Stimulated activated CD4-positive, alpha-beta T cell treated with anti-CD3 and anti-CD28 coated beads, TNF-alpha, amount 100 ng/mL, for 4 hours (primary cell): ENCODE measurements at places on chromosomes 1 and 21.

GRCh38 chr1:87950369-87950768 lies 621.7 kb downstream of the LMO4 start:
- DNase-seq = no peak

DNA sequence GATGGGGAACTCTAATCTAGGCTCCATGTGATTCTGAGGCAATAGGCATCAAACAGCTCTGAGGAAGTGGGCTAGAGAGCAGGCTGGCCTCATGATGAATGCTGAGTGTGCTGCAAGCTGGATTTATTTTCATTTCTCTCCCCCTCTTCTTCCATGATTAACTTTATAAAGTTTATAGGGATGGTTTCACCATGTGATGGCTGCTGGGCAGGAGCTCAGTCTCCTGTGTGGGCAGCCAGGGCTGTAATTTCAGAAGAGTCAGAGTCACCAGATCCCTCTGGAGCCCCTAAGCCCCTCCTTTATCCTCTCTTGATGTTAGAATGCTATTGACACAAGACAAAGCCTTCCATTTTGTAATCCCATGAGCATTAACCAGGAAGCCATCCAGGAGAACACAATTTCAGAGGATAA lies 143.6 kb downstream of the CNIH3 start:
- no peak for DNase-seq

DNA sequence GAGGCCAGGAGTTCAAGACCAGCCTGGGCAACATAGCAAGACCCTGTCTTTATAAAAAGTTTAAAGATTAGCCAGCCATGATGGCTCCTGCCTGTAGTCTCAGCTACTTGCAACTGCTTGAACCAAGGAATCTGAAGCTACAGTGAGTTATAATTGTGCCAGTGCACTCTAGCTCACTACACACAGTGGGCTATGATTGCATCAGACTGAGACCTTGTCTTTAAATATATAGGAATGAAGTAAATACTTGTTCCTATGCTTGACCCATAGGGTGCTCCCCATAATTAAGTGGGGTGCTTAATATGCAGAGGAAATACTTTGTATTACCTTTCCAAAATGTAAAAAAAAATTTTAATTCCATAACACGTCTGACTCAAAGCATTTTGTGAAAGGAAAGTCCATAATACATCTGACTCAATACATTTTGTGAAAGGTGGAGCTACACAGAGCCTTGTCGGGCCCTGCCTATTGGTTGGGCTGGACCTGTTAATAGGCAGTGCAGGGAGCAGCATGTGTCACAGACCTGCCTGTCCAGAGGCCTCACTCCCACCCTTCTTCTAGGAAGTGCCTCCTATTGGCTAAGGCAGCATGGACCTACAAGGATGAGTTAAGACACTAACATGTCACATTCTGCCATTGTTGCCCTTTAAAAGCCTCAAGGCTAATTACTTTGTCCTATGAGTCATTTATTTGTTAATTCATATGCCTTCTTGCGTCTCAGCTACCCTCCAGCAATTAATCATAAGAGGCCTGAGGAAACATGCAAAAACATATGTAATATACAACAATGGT lies 33.6 kb downstream of the CD58 start:
- no peak for DNase-seq

- DNase-seq = no peak
Measured at GRCh38 chr1:246210756-246211155, 296.3 kb downstream of the SMYD3 start.

DNA sequence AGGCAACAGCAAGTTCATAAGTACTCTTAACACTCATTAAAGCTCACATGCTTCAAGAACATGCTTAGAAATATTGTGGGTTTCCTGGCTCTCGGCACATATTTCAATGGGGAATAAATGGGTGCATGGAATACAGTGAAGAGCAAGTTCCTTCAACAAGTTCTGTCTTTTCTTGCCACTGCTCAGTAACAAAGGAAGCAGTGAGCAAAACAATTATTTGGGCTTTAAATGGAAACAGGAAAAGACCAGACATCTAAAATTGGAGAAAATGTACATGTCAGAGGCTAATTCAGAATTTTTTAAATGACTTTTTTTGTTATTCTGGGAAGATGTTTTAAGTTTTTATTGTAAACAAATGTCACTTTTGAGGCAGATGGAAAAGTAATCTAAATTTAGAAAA lies 478.7 kb downstream of the SETD4 start:
- no peak for DNase-seq

- peak; percentile 31 for DNase-seq
Measured at GRCh38 chr1:18951818-18952391, 4.6 kb downstream of the IFFO2 start.

DNA sequence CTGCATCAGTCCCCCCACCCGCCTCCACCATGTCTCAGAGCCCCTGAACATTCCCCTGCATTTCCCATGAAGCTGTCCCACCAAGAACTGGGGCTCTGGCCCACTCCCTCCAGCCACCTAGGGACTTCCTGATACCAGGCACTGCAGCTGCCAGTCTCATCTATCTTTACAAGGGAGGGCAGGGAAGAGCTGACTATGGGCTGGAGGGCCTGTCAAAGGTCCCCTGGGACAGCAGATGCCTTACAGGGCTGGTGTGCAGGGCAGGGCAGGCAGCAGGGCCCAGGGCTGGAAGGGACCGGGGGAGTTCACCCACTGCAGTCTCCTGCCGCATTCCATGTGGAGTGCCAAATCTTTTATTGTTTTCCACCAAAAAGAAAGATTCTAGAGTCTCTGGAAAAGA lies 17.6 kb downstream of the SHISA4 start:
- no peak for DNase-seq

- no peak for DNase-seq
Measured at GRCh38 chr21:43835050-43835449, 30.0 kb upstream of the AGPAT3 start.

GRCh38 chr1:171188388-171189266 lies 3.5 kb downstream of the FMO2 start:
- no peak for DNase-seq

GRCh38 chr1:155882235-155882634 lies 22.9 kb downstream of the SYT11 start:
- no peak for DNase-seq

DNA sequence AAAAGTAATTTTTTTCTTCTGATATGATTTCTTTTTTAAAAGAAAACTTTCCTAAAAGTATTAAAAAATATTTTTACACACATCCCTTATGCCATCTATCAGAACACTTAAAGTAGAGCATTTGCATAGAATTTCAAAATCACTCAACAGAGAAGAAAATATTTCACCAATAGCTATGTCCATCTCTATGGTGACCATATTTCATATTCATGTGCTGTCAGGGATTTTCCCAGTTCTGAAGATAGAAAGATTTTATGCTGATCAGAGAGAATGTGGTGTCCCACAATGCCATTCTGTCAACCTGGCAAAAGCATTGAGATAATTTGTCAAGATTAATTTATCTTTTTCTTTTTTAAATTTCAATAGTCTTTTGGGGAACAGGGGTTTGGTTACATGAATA lies 87.0 kb downstream of the C4BPA start:
- DNase-seq = no peak

DNA sequence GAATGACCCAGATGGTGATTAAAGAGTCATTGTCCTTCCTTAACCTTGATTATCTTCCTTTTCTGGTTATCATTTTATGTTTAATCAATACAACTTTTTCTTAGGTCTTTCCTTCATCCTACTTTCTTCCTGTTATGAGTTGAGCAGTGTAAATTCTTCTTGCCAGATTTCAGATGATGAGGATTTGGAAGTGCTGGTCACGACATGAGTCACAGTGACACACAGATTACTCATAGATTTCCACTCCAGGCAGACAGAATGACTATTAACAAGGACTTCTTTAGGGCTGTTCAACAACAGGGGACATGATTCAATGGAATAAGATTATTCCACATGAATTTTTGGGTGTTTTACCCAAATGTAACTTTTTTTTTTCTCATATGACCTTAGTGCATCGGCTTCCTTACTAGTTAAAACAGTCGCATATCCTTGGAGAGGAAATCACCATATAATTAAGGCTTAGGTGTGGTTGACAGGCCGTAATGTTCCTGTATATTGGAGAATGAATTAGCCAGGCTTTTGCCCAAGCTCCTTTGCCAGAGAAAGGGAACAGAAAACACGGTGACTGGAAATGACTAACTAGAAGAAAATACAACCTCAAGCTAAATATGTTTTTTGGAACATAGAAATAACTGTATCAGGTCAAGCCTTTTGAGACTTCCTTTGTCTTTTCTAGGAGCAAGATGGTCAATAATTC lies 44.2 kb downstream of the PRRX1 start:
- DNase-seq = no peak

DNA sequence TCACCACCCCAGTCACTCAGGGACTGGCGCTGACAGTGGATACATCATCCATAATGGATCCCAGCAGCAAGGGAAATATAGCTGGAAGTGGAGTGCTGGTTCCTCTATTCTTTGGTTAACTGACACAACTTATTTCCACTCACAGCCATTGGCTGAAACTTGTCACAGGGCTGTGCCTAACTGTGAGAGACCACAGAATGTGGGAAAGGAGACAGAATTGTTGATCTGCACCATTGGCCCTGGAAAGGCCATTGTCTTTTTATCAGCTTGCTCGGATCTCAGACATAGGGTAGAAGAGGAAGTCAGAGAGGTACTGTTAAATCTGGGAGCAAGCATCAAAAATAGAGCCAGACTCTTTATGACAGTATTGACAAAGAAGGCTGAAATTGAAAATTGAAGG lies 451.3 kb downstream of the AJAP1 start:
- DNase-seq = no peak

DNA sequence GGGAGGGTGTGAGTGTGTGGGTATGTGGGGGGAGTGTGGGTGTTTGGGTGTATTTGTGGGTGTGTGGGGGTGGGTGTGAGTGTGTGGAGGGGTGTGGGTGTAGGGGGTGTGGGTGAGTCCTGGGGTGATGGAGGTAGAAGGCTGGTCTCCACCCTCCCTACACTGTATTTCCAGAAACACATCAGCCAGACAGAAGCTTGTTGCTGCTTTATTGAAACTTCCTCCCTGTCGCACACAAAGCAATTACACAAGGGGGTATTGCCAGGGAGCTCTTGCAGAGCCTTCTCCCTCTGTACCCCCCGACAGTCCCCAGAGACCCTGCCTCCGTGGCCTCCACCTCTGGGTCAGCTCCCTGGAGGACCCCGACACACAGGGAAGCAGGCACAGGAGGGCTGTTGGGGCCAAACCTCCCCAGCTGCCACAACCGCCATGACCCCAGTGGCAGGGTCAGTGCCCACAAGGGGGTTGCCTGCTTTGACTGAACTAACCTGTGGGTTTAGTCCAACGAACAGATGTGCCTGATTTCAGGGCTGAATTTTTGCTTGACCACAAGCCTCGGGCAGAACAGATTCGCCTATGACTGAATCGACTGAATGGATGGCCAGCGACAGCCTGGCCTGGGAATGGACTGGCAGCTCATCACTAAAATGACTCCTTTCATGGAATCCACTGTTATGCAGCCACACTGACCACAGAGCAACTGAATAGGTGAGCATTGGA lies 9.1 kb upstream of the MATN1 start:
- no peak for DNase-seq
